H1 (cell line): ENCODE measurements at places on chromosomes 16 and 17.
A peak's percentile ranks its signal among the peaks of the same experiment; 100 is the strongest.

- no peak for DNase-seq
These were observed 47.2 kb downstream of the YPEL2 start for GRCh38 chr17:59378675-59379074.

DNA sequence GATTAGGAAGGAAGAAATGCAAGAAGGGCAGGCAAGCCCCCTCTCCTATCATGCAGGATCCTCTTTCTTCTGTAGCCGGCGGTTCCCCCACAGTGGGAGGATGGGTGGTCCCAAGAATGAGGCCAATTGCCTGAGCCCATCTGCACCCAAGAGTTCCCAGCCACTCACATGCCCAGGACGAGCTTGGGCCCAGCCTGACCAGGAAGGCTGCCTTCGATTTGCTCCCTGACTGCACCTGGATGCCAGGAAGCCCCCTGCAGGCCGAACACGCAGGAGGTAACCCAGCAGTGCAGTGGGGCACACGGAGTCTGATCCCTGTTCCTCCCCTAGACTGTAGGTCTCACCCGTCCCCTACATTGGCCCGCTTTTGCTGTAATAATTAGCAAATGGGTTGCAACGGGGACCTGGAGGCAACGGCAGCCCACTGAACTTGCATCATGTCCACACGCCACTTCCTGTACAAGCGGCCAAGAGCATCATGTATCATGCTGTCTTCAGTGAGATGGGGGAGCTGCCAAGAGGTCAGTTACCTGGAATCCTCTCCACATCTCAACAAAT lies 67.5 kb downstream of the AMFR start:
- peak; percentile 66 for DNase-seq

GRCh38 chr17:40340880-40341807 lies 23.4 kb downstream of the GJD3 start:
- no peak for DNase-seq

DNA sequence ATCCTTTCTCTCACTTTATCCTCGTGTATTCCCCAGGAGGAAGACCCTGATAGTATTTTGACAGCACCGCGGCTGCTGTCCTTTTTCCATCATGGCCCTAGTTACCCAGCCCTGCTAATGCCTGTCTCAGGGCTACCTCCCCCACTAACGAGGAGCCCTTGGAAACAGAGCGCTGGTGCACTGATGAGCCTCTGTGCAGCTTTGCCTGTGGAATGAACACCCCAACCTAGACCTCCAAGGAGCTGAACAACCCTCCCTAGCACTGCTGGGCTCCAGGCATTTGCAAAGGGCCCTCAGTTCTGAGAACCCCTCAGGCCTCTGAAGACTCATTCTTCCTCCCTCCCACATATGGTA lies 23.3 kb upstream of the CCL1 start:
- DNase-seq = no peak

GRCh38 chr16:7315813-7316212 lies 16.8 kb upstream of the RBFOX1 start:
- no peak for DNase-seq

- DNase-seq = no peak
These were observed 2.7 kb downstream of the SULT1A1 start for GRCh38 chr16:28607116-28607623.

GRCh38 chr17:7435676-7436555 lies 681 bp downstream of the TMEM102 start:
- DNase-seq = peak; percentile 84

DNA sequence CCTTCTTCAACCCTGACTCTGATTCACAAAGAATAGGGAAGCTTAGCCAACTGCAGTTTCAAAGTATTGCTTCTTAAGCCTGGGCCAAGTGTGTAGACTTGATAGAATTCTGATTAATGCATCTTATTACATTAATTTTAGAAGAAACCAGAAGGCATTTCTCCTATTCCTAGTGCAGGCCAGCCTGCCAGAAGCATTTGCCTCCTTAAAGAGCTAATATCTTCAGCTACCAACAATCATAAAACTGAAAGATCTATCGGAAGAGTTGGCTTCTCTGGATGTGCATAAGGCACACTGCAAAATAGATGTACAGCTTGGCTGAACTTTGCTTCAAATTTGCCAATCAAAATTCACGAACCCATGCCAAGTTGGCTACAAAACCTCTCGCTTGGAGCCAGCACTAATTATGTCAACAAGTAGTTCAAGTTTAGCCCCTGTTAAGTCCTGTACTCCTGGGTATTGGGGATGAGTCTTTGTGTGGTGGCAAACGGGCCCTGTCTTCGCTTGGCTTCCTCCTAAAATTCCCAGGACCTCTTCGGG lies 717.8 kb downstream of the WWOX start:
- DNase-seq = no peak

DNA sequence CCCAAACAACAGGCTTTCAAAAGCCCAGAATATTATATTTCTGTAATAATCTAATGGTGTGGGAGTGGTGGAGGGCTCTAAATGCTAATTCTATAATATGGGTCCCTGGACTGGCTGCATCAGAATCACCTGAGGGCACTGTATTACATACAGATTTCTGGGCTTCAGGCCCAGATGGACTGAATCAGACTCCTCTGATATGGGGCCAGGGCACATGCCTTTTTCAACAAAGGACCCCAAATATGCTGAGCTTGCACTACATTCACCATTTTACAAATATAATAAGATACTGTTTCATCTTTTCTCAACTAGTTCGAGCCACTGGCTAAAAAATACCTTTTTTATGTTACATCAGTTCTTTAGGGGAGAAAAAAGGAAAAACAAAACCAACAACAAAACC lies 309.7 kb downstream of the MAP2K6 start:
- no peak for DNase-seq

GRCh38 chr17:34527136-34527907 lies 52.1 kb upstream of the TMEM132E start:
- DNase-seq = no peak

DNA sequence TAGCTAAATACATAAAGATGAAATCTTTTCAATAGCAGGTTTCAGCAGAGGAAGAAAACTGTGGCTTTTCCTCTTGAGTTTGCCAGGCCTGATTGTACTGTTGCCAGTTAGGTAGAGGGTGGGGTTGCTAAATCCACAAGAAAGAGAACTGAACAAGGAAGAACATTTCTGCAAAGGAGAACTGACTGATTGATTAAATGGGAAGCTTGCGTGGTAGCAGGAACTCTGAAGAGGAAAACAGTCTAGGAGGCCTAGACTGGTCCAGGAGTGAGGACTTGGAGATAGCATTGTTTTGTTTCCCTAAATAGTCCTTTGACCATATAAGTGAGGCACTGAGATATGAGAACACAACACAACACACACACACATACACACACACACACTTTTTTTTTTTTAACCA lies 18.8 kb downstream of the LRRC36 start:
- DNase-seq = no peak
